ENCODE measurements at places on chromosomes 2 and 18.

DNA sequence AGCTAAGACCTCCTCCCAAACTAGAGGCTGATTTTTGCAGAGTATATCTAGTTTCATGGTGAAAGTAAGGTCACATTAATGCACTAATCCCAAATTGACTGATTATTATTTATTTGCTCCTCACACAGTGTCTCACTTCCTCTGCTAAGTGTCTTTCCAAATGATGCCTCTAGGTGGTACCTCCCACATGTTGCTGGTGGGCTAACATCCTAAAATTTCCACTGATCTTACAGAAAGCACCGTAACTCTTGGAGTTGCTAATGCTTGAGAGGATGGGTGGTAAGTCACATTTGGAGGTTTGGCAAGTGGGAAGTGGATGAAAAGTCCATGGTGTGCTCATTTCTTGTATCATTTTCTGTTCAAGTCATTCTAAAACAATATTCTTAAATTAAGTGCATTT lies 428.7 kb upstream of the GYPC start:
- no peak for DNase-seq

DNA sequence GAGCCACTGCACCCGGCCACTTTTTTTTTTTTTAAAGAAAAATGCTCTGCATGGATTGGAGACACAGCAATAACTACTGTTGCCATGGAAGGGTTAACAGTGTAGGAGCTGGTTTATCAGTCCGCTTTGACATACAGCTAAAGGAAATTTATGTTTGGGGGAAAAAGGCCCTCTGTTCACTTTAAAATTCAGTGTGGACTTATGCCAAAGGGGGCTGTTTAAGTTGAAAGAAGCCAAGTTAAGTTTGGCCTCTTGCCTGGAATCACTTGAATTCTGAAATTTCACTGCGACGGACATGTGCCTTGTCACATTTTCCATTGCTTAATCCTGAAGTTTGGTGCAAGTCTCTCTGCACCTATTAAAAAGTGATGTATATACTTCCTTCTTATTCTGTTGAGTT lies 3.1 kb downstream of the KCNE4 start:
- no peak for DNase-seq

DNA sequence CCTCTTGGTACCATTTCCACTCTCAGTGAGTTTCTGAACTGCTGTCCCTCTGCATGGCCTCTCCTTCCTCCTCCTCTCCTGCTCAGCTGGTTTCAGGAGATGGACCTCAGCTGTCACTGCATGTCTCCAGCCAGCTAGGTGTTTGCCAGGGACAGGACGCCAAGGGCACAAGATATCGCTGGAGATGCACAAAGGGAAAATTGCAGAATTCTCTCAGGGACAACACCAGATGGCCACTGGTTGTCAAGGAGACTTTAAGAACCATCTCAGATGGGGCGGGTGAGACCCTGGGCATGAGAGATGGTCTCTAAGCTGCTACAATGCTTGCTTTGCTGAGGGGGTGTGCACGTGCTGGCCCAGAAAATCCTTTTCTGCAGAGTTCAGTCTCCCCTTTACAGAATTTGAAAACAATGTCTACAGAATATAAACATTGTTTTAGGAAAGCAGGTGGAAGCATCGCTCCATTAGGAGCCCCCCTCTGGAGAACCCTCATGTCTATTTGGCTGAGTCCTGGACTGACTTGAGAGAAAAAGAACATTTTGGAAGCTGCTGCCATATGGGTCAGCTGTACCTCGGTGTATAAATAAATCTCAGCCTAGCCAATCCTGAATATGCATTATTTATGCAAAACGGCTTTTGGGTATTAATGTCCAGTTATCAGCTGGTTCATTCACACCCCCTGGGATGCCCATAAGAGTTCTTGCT lies 57.8 kb upstream of the SPP2 start:
- no peak for DNase-seq

- no peak for DNase-seq
These were observed 1668.7 kb downstream of the SUCLG1 start for GRCh38 chr2:82790206-82791021.

DNA sequence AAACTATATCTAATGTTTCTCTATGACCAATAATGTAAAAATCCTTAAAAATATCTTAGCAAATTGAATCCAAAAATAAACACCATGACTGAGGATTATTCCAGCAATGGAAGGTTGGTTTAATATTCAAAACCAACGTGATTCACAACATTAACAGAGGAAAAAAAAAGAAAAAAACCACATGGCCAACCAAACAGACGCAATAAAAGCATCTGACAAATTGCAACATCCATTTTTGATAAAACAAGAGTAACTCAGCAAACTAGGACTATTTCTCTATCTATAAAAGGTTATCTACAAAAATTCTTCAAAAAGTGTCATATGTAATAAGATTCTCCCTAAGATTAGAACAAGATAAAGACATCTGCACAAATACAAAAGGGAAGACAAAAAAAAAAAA lies 28.9 kb downstream of the PPP3R1 start:
- DNase-seq = no peak

- no peak for DNase-seq
These were observed 884.8 kb upstream of the ZEB2 start for GRCh38 chr2:145404690-145405089.

DNA sequence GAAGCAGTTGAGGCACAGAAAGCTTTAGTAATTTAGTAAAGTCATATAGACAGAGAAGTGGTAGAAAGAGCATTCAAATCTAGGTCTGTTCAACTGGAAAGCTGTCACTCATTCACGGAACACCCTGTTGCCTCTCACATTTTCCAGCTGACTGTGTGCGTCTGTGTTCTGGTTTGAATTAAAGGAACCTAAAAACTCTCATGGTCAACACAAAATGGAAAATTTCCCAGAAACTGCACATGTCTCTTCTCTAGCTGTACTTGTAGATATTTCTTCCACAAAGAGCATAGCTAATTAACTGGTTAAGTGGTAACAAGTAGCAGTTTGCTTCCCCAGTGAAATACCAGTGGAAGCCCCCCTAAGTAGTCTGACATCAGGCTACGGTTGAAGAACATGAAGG lies 390.8 kb downstream of the TGIF1 start:
- no peak for DNase-seq

DNA sequence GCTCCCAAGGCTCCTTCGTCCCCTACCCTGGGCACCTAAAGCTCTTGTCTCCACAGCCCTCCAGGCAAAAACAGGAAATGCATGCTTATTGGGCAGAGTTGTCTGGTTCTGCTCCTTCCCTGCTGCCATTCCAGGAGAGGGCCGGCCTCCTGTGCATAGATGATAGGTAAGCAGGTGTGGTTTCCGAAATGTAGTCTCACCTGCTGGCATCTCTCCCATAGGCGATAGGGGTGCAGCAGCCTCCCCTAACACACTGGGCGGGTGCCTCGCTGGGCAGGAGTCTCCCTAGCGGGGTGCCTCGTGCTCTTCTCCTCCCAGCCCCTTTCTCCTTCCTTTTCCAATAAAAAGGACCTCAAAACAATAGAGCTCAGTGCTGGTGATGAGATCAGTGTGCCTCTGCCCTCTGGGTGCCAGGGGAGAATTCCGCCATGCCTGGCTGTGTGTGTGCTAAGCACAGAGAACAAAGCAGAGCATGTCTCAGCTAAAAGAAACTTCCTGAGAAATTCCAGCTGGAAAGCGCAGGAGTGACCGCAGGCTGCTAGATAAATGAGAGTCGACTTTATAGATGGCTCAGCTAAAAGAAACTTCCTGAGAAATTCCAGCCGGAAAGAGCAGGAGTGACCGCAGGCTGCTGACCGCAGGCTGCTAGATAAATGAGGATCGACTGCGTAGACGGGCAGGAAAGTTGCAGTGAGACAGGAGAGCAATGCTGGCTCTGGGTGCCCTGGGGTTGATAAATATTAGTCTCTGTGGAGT lies 11.3 kb upstream of the PXDN start:
- no peak for DNase-seq

DNA sequence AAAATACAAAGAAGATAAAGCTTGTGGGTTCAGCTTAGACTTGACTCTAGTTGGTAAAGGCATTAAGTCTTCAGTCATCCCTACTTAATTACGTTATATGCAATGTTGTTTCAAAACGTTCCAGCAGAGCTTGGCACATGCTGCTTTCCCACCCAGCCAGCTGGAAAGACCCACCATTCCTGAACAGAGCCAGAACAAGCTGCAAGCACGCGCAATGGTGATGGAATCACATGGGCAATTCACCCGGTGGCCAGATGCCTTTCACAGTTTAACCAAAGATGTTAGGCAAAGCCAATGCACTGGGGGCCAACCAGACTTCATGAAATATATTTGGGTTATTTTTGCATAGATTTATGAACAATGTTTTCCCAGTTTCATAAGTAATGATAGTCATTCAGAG lies 123.4 kb upstream of the CDH20 start:
- DNase-seq = no peak

- no peak for DNase-seq
These were observed 595.1 kb downstream of the MBD2 start for GRCh38 chr18:53629337-53629736.

DNA sequence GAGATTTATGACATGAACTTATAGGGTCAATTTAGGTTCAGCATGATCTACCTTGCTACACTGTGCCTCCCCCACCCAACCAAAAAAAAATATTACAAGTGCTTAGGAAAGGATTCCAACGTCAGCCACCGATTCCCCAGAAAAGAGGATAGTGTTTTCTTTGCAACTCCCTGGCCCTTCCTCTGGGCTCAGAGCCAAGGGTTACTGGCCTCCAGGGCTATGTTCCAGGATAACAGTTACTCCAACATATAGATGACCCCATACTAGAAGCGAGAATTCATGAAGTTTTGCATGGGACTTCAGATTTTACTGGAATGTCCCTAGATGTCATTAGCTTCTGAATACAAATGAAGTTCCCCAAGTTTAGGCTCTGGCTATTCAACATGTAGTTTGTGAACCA lies 172.1 kb downstream of the UPP2 start:
- DNase-seq = no peak

- no peak for DNase-seq
These were observed 265.3 kb upstream of the ZEB2 start for GRCh38 chr2:144785253-144785652.

DNA sequence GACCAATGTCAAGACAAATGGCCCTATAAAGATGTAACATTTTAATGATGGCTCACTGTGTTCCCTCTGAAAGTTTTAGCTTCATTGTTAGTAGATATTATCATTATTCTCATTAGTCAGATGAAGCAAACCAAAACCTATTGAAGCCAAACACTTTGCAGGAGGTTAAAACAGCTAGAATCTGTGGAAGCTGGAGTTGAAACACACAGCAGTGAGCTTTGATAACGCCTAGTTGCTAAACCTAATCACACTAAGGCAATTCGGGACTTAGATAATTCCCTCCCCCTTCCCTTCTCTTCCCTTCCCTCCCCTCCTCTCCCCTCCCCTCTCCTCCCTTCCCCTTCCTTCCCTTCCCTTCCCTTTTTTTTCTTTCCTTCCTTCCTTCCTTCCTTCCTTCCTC lies 165.7 kb downstream of the TRIB2 start:
- DNase-seq = no peak

GRCh38 chr2:136057023-136057801 lies 60.7 kb downstream of the CXCR4 start:
- DNase-seq = no peak

DNA sequence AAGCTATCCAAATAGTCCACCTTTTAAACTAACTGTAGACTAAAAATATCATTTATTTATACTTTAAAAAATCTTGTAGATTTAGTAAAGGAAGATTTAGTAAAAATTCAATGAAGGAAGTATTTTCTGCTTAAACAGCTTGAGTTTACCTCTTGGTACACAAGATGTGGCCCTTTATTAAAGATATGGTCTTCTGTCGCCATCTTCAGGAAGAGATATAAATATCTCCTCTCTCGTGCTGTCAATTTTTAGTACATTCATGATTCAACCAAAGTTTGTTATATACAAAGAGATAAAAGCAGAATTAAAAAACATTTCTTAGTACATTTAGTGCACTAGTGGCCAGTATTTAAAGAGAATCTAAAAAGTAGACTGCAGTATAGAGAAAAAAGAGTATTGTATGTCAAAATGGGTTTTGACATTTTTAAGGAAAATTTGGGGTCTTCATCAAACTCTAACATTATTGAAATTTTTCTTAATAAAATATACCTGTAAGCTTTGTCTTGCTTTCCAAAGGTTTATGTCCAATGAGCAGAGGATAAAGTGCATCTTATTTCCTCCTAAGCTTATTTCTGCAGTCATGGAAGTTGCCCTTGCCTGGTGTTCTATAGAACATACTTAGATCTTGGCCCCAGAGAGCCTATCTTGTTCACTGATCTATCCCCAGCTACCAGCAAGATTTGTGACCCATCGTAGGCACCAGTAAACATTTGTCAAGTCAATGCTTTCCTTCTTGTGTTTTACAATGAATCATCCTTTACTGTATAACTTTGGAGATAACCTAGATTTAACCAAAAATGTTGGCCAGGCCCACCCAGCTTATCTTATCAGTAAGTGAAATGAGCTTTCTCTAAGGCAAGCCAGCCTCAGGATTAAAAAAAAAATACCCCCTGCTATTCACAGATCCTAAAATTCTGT lies 18.5 kb upstream of the EML6 start:
- no peak for DNase-seq

- no peak for DNase-seq
These were observed 778 bp downstream of the MFSD2B start for GRCh38 chr2:24010477-24011249.

GRCh38 chr2:200703127-200703925 lies 108.4 kb upstream of the BZW1 start:
- DNase-seq = no peak

- DNase-seq = no peak
These were observed 69.9 kb downstream of the RHBDD1 start for GRCh38 chr2:226905718-226906117.

GRCh38 chr2:148103946-148104345 lies 83.1 kb downstream of the MBD5 start:
- DNase-seq = no peak

- DNase-seq = no peak
These were observed 189.6 kb upstream of the LYPD1 start for GRCh38 chr2:132859590-132859989.

DNA sequence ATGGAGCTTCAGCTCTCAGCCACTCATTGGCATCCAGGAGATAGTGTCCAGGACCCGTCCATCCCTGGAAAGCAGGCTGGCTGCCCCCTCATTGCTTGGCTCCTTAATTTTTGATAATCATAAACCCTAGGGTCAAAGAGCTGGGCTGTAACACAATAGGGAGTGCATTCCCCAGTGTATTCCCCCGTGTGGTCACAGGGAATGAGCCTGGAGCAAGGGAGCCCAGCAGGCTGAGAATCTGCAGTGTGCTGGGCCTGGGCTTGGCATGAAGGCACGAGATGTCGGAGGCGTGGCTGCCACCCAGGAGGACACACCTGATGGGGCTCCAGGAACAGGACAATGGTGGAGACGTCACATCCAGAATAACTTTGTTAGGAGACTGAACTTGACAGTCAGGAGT lies 18.7 kb downstream of the TPRKB start:
- DNase-seq = no peak

DNA sequence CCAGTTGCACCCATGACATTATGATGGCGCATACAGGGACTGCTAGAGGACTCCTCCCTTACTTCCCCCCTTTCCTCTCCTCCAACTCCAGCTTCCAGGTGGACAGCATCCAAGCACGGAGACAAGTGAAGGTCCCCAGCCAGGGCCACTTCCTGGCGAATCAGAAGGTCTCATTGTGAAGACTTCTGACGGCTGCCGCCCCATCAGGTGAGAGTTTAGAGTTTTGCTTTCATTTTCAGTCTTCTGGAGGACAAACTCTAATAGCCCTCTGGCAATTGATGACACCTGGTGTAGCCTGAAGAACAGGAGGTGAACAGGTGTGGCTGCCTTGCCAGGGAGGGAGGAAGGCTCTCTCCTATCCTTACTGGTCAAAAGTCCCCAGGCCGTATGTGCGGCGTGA lies 77.3 kb upstream of the KCNH7 start:
- DNase-seq = no peak

- DNase-seq = no peak
These were observed 200.3 kb downstream of the MBD5 start for GRCh38 chr2:148221166-148221565.

All from stimulated activated CD4-positive, alpha-beta T cell treated with anti-CD3 and anti-CD28 coated beads, Interleukin-15, amount 100 ng/mL, for 1 hour (primary cell).